ENCODE measurements at places on chromosomes 3 and 15.

DNA sequence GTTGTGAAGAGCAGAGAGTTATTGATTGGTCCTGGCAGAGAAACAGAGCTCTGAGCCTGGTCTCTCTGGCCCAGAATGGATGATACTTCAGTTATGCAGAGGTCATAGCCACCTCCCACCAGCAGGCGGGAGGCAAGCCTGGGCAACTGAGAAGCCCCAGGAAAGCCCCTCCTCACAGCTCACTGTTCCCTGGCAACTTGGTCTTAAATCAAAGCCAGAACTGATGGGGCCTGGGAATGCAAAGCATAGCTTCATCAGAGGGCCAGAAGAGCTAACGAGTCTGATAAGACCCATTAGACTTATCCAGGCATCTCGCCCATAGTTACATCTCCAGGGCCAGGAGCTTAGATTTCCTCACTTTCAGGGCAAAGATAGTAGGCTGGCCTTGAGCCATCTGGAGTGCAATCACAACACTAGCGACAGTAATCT is 5.5 kb upstream of the COLQ start:
- DNase-seq: peak; percentile 58
- H3K4me3 ChIP-seq: no peak overlapping the region
- H3K4me1 ChIP-seq: no peaks in the 10 kb centered on the region
- no peak overlapping the region for H3K27ac ChIP-seq

GRCh38 chr3:127222163-127222562 is 29.2 kb downstream of the PRR23E start:
- no peaks in the 10 kb centered on the region for H3K36me3 ChIP-seq
- H3K27me3 ChIP-seq: no peaks in the 10 kb centered on the region
- H3K27ac ChIP-seq: no peak overlapping the region
- no peaks in the 10 kb centered on the region for H3K4me1 ChIP-seq
- DNase-seq: no peak

DNA sequence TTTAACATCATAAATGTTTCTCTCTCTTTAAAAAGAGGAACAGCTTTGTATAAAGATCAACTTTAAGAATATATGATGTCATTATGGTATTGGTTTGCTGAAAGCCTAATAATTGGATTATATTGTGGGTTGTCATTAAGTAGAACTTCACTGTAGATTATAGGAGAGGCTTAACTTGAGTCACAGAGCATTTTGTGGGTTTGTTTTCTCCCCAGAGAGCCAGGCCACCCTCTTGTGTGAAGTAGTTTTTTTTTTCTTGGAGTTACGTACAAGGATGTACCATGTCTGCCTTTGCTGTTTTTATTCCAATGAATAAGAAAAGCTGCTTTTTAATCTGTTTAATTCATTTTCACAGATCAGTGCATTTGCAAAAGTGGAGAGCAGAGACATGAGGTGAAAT is 354.8 kb upstream of the TBL1XR1 start:
- H3K4me3 ChIP-seq: no peak overlapping the region
- no peak overlapping the region for H3K27ac ChIP-seq
- H3K4me1 ChIP-seq: no peaks in the 10 kb centered on the region
- H3K36me3 ChIP-seq: no peaks in the 10 kb centered on the region

DNA sequence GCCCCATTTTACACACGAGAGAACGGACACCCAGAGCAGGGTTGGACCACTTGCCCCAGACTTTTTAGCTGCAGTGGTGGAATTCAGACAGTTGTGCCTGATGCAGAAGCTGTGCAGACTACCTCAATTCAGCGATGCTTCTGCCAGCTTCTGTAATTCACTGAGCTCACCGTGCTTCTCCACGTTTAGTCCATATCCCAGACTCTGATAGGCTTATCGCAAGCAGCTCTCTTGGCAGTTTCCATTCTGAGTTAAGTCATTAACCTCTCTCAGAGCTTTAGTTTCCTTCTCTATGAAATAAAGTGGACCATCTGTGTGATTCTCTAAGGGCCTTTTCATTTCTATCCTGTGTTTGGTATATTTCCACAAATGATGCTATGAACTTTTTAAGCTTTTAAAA is 37.1 kb downstream of the ABHD17C start:
- no peak overlapping the region for H3K4me3 ChIP-seq
- H3K27ac ChIP-seq: no peak overlapping the region
- no peaks in the 10 kb centered on the region for H3K4me1 ChIP-seq
- no peaks in the 10 kb centered on the region for H3K36me3 ChIP-seq

DNA sequence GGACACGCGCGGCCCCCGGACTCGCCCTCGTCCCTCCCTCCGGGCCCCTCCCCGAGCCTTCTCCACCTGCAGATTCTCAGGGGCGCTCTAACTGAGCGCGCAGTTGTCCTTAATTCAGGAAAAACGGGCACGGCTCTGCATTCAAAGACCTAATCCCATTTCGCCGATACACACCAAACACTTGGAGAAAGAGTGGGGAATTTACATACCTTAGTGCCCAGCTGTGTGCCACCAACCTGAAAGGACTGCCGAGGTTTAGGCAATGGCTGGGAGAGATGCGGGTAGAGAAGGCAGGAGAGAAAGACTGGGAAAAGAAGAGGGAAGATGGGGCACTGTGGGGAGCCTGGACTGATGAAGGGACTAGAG is 21.8 kb downstream of the IGDCC3 start:
- no peak overlapping the region for H3K27ac ChIP-seq
- no peaks in the 10 kb centered on the region for H3K27me3 ChIP-seq
- H3K4me3 ChIP-seq: peak overlapping the region; percentile 32
- H3K4me1 ChIP-seq: peaks cover 6% of the 10 kb centered on the region
- DNase-seq: no peak

- H3K4me3 ChIP-seq: no peak overlapping the region
- H3K27ac ChIP-seq: no peak overlapping the region
- no peaks in the 10 kb centered on the region for H3K36me3 ChIP-seq
- no peak for DNase-seq
- H3K27me3 ChIP-seq: no peaks in the 10 kb centered on the region
These were observed 3.9 kb downstream of the UPK1B start for GRCh38 chr3:119177321-119177720.

GRCh38 chr3:64410226-64410625 is 185.0 kb upstream of the PRICKLE2 start:
- no peaks in the 10 kb centered on the region for H3K4me1 ChIP-seq
- no peak overlapping the region for H3K27ac ChIP-seq
- no peak for DNase-seq
- H3K27me3 ChIP-seq: no peaks in the 10 kb centered on the region
